Activated CD8-positive, alpha-beta memory T cell treated with anti-CD3 and anti-CD28 coated beads, Interleukin-2, amount 10 ng/mL, durations not matched to agents 7 days and 5 days (primary cell): ENCODE measurements at places on chromosomes 1 and 21. TPM values are rescaled to one million over a fixed set of nuclear protein-coding genes. Genes with fewer than 3 reads are reported as not detected.
A peak's percentile ranks its signal among the peaks of the same experiment; 100 is the strongest.

HAO2 gene
- total RNA-seq = not detected

C1orf185 gene
- not detected for total RNA-seq

ARHGAP30 gene
- total RNA-seq = 260 TPM

CR1 gene
- not detected for total RNA-seq

HES4 gene
- total RNA-seq = 0.61 TPM

DIRAS3 gene
- total RNA-seq = 0.26 TPM

RHBDL2 gene
- not detected for total RNA-seq

OR6K3 gene
- not detected for total RNA-seq

PKN2 gene
- 25.8 TPM for total RNA-seq

FCRL6 gene
- 0.23 TPM for total RNA-seq

TIMM17A gene
- total RNA-seq = 68.7 TPM

PPIAL4G gene
- total RNA-seq = 0.26 TPM

VPS45 gene
- 35.9 TPM for total RNA-seq

B4GALT2 gene
- 25.5 TPM for total RNA-seq

- H3K27me3 ChIP-seq = peaks cover 15% of the 10 kb centered on the region
- H3K36me3 ChIP-seq = no peaks in the 10 kb centered on the region
- DNase-seq = no peak
- H3K4me1 ChIP-seq = no peaks in the 10 kb centered on the region
- H3K27ac ChIP-seq = no peak overlapping the region
Observed at GRCh38 chr1:227453631-227454355, 109.6 kb upstream of the ZNF678 start.

DNA sequence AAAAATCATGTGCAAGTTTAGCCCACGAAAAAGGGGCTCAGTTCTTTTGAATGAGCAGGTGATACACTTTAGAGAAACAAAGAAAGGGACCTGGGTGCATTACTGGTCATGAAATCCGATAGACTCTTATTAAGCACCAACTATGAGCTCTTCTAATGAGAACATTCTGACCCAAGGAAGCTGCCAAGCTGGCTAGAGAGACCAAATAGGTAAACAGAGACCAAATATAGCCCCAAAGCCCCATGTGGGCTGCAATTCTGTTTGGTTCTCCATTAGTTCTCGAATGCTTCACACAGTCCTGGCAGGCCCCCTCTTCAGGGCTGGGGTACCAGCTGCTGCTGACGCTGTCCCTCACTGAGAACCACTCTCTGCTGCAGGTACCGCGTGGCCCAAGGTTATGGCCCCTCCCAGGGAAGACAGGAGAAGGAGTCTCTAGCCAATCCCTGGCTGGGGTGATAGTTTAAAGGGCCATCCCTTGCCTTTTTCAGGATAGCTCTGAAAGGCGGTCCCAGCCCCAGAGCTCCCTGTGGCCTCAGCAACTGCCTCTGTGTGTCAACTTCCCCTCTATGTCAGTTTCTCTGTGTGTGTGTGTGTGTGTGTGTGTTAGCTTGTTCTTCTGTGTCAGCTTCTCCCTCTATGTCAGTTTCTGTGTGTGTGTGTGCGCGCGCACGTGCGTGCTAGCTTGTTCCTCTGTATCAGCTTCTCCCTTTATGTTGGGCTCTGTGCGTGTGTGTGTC is 7.1 kb upstream of the UBXN10 start:
- no peak overlapping the region for H3K27ac ChIP-seq
- DNase-seq = no peak
- H3K4me3 ChIP-seq = no peak overlapping the region
- no peaks in the 10 kb centered on the region for H3K36me3 ChIP-seq
- peaks cover 3% of the 10 kb centered on the region for H3K4me1 ChIP-seq

- no peak overlapping the region for H3K27ac ChIP-seq
- peaks cover 3% of the 10 kb centered on the region for H3K27me3 ChIP-seq
- no peak for DNase-seq
- no peaks in the 10 kb centered on the region for H3K36me3 ChIP-seq
- H3K4me3 ChIP-seq = no peak overlapping the region
- peaks cover 6% of the 10 kb centered on the region for H3K4me1 ChIP-seq
Observed at GRCh38 chr1:175320804-175321203, 128.2 kb upstream of the KIAA0040 start.

DNA sequence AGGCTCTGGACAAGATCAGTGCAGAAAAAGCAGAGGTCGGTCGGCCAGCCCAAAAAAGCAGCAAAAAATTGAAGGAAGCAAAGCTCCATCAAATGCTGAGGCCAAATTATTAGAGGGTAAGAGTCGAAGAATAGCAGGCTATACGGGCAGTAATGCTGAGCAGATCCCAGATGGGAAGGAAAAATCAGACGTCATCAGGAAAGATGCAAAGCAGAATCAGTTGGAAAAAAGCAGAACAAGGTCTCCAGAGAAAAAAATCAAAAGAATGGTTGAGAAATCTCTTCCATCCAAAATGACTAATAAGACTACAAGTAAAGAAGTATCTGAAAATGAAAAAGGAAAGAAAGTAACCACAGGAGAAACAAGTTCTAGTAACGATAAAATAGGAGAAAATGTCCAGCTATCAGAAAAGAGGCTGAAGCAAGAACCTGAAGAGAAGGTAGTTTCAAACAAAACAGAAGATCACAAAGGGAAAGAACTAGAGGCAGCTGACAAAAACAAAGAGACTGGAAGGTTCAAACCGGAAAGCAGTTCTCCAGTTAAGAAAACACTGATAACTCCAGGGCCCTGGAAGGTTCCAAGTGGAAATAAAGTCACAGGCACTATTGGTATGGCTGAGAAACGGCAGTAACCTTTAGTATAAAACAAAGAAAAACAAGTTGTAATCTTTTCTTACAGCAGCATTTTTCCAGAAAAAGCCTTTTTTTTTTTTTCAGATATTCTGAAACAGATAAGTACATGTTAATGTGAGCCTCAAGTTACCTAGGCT is 75.7 kb downstream of the PHTF1 start:
- no peak for DNase-seq
- no peak overlapping the region for H3K4me3 ChIP-seq
- peaks cover 4% of the 10 kb centered on the region for H3K4me1 ChIP-seq
- no peaks in the 10 kb centered on the region for H3K36me3 ChIP-seq

DNA sequence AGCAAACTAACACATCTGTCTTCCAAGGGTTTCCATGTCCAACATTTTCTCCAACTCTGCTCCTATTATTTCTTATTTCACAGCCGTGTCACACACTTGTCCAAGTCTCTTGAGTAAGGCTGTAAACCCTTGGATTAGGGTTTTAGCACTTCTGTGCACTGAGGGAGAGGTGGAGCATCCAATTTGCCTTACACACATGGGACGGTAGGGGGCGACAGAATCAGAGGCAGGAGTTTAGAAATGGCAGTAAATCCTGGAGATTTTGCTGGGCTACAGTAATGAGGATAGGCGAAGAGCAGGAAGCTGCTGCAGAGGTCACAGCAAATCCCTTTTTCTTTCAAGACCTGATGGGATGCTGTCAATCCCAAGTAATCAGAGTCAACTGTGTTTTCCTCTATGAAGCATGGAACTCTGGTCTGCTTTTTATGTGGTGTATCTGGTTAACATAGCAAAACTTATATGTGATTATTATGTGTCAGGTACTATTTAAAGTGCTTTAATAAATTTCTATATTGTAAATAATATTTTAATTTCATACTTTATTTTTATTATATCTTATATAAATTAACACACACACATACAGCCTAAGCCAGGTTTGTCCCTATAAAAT is 15.4 kb upstream of the LCE5A start:
- no peaks in the 10 kb centered on the region for H3K4me1 ChIP-seq
- peaks cover 3% of the 10 kb centered on the region for H3K27me3 ChIP-seq
- H3K36me3 ChIP-seq = no peaks in the 10 kb centered on the region
- H3K27ac ChIP-seq = no peak overlapping the region
- DNase-seq = peak; percentile 49

- no peaks in the 10 kb centered on the region for H3K36me3 ChIP-seq
- no peaks in the 10 kb centered on the region for H3K27me3 ChIP-seq
- H3K27ac ChIP-seq = no peak overlapping the region
- H3K4me1 ChIP-seq = no peaks in the 10 kb centered on the region
- no peak overlapping the region for H3K4me3 ChIP-seq
Observed at GRCh38 chr1:216293683-216294082, 129.6 kb downstream of the USH2A start.

DNA sequence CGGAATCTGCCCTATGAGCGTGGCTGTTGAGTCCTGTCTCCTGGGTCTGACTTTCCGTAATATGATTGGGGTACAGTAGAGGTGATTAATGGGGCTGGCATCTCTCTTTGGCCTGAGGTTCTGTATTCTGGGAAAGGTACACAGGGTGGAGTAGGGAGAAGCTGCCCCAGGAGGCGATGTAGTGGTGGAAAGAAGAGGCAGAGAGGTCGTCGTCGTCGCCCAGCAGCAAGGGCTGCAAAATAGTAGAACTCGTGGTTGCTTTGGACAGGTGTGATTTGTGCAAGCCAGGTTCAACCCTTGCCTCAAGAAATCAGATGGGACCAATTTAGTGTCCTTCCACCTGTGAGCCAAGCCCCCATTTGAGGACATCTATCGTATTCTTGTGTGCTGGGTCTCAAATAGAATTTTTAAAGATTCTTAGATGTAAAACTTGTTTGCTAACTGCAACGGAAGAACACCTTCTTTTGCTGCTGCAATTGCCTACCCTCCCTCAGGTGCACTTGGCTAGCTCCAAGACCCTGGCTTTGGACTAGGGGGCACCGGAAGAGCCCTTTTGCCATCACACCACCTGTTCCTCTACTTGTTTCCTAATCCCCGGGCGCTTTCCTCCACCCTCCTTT is 1.3 kb upstream of the HMGN2 start:
- peak overlapping the region; percentile 77 for H3K4me3 ChIP-seq
- H3K4me1 ChIP-seq = peaks cover 38% of the 10 kb centered on the region
- H3K27me3 ChIP-seq = no peaks in the 10 kb centered on the region
- H3K27ac ChIP-seq = peak overlapping the region; percentile 95
- peaks cover 30% of the 10 kb centered on the region for H3K36me3 ChIP-seq
- no peak for DNase-seq

- peak; percentile 38 for DNase-seq
- no peak overlapping the region for H3K4me3 ChIP-seq
- no peak overlapping the region for H3K27ac ChIP-seq
- no peaks in the 10 kb centered on the region for H3K4me1 ChIP-seq
Observed at GRCh38 chr1:53350853-53351767, 23.2 kb upstream of the LRP8 start.

GRCh38 chr1:76267631-76268030 is 193.1 kb downstream of the ST6GALNAC3 start:
- no peak overlapping the region for H3K4me3 ChIP-seq
- DNase-seq = no peak
- peak overlapping the region; percentile 74 for H3K27ac ChIP-seq
- peaks cover 6% of the 10 kb centered on the region for H3K27me3 ChIP-seq
- no peaks in the 10 kb centered on the region for H3K36me3 ChIP-seq
- H3K4me1 ChIP-seq = peaks cover 49% of the 10 kb centered on the region

DNA sequence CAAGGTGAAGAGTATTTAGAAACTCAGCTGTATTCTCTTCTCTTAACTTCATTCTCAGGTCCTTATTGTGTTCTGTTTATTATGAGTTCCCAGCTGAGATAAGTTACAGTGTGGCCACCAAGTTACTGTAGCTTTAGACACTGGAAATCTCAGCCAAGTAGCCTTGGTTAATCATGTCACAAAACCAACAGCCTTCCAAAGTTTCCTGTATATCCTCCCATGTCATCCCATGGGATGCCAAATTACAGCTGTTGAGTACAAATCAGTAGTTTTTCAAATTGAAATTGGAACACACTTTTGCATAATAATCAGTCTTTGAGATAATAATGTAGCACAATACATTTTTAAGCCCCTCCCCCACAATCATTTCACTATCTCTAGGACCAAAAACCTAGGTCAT is 10.7 kb downstream of the ADAMTS5 start:
- H3K4me3 ChIP-seq = no peak overlapping the region
- no peaks in the 10 kb centered on the region for H3K4me1 ChIP-seq
- H3K27ac ChIP-seq = no peak overlapping the region
- H3K36me3 ChIP-seq = no peaks in the 10 kb centered on the region
- no peak for DNase-seq

DNA sequence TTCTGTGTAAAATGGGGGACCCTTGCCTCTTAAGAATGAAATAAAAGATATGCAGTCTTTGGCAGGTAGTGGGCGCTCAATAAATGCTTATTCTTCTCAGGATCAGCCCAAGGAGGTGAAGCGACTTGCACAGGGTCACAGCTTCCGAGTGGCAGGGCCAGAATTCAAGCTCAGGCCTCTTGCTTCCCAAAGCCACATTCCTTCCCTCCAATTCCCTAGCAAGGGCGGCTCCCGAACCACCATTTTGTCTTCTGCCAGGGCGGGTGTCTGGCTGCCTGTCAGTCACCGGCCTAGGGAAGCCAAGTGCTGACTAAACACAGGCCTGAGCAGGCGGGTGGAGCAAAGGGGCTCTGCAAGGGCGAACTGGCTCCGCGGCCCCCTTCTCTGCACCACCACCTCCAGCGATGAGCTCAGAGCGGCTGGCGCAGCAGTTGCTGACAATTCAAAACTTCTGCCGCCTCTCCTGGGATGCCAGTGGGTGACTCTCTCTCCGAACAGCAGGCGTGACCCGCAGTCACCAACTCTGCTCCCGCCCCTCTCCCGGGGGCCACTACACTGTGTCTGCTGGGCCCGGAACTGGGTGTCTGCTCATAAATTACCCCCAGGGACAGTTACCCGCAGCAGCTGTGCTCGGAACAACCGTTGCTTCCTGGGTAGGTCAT is 10.8 kb downstream of the GPR3 start:
- H3K36me3 ChIP-seq = peaks cover 5% of the 10 kb centered on the region
- H3K27ac ChIP-seq = peak overlapping the region; percentile 71
- H3K4me1 ChIP-seq = peaks cover 11% of the 10 kb centered on the region
- no peak for DNase-seq
- no peaks in the 10 kb centered on the region for H3K27me3 ChIP-seq
- no peak overlapping the region for H3K4me3 ChIP-seq

DNA sequence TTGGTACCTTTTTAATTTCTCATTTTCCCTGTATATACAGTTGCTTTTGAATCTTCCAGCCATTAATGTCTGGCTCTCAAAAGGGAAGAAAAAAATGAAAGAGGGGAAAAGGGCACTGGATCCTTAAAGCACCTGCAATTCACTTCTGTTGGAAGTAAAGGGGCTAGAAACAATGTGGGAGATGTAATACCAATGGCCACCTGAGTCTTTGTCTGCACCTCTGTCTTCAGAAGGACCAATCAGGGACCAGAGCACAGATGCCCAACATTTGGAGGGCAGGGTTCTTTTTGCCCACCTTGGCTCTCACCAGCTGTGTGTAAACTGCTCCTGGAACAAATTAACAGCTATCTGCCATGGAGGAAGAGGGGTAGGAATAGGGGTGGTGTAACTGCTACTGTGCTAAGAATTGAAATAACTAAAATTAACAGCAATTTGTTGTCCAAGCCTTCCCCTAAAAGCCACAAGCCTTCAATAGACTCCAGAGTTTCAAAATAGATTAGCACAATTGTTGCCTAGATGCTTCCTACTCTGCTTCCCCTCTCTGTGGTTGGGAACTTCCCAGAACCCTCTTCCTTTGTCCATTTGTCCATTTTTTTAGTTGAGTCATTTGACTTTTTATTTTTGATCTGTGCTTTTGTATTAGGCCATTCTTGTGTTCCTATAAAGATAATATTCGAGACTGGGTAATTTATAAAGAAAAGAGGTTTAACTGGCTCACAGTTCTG is 11.5 kb upstream of the LRRC8B start:
- DNase-seq = no peak
- H3K4me3 ChIP-seq = no peak overlapping the region
- H3K27ac ChIP-seq = no peak overlapping the region
